WERI-Rb-1 (cell line): ENCODE measurements at places on chromosomes 6 and 20.

DNA sequence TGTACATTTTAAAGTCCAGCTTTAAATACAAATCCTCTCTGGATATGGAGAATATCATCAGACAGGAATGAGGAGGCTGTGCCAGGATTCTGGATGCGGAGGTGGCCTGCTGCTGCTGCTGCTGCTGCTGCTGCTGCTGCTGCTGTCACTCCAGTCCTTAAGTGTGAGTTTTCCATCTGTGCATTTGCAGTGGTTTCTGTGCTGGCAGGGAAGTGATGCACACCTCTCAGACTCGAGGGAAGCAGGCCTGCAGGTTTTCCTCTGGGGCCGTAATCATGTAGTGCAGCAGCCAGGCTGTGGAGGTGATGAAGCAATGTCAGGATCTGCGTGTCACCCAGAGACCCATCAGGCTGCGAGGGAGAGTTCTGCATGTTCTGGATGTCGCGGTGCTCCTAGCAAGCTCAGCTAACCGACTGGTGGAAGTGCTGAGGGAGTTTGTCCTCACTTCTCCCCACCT is 32.0 kb downstream of the CFAP61 start:
- no peak for DNase-seq

DNA sequence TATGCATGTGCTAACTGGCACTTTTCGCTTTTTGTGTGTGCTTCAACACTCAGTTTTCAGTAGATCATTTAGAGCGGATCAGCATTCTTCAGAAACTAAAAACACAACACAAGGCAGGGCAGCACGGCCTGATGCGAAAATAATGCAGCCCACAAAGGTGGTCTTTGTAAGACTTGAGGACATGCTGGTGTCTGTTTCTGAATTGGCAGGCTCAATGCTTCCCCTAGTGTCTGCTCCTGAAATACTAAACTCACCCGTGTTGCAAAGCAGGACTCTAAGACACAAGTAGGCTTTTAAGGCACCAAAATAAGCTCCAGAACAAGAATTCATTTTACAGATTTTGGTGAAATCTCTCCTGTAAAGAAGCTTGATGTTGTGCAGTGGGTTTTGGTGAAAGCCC is 676.5 kb downstream of the TENT5A start:
- peak; percentile 9 for DNase-seq

DNA sequence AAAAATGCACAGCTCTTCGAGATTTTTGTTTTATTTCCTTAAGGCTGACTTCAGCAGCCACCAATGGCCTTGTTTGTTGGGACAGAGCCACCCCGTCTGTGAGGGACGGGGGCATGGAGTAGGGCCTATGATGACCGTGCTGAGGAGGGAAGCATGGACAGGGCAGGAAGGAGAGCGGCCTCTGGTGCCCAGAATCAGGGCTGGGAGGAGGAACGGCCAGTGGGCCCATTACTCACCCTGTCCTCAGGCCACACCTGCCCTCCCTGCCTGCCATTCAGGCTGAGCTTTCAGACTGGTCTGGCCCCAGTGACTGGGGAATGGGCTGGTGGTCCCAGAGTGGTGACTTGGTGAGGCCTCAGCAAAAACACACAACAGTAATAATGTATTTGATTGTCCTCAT is 104.4 kb downstream of the SMOC2 start:
- no peak for DNase-seq

DNA sequence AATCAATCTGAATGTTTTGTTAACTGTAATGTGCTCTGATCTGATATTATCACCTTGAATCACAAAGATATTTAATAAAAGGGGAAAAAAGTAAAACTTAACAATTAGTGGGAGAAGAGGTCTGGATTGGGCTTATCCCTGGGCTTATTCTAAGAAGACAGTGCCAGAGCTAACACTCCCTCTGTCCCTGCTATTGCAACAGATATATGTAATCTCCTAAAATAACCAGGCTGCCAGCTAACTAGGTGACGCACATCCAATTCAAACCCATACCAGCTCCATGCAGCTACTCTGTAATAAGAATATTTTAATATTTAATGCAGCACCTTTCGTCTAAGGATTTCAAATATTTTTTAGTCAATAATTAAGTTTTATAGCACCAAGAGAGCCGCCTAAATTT is 330.1 kb upstream of the MARCKS start:
- no peak for DNase-seq

DNA sequence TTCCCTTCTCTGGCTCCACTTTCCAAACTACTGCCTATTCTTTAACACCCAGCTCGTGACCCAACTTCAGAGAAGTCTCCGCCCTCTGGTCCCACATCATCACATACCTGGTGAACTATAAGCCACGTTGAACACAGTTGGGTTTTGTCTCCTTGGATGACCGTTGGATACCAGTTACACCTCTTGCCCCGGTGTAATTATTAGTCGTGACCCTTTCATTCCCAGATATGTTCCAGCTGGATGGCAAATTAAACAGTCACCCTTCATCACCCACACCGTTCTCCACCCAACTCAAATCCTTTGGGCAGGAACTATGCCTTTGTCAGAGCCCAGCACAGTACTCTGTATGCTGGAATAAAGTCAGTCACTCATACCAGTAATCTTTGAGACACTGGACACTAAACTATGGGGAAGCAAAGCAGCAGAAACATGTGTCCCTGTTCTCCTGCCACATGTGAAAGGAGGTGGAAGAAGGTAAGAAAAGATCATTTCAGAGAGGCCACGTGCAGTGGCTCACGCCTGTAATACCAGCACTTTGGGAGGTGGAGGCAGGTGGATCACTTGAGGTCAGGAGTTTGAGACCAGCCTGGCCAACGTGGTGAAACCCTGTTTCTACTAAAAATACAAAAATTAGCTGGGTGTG is 22.5 kb downstream of the PLAGL2 start:
- DNase-seq: no peak

GRCh38 chr20:43975096-43975768 is 60.6 kb downstream of the TOX2 start:
- no peak for DNase-seq

DNA sequence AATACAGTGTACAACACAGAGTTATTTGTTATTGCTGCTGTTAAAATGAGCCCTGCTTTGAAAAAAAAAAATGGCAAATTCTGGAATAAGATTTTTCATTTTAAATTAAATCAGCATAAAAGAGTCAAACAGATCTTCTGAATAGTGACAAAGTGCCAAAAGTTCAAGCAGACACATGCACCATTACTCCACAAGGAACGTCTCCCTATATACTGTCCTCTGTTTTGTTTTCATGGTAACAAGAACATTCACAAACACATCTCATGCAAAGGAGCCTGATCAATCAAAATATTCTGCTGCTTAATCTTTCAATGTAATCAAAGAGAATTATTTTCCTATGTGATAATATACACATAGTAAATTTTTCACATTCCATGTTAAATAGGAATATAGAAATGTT is 2.7 kb downstream of the HIVEP2 start:
- no peak for DNase-seq

DNA sequence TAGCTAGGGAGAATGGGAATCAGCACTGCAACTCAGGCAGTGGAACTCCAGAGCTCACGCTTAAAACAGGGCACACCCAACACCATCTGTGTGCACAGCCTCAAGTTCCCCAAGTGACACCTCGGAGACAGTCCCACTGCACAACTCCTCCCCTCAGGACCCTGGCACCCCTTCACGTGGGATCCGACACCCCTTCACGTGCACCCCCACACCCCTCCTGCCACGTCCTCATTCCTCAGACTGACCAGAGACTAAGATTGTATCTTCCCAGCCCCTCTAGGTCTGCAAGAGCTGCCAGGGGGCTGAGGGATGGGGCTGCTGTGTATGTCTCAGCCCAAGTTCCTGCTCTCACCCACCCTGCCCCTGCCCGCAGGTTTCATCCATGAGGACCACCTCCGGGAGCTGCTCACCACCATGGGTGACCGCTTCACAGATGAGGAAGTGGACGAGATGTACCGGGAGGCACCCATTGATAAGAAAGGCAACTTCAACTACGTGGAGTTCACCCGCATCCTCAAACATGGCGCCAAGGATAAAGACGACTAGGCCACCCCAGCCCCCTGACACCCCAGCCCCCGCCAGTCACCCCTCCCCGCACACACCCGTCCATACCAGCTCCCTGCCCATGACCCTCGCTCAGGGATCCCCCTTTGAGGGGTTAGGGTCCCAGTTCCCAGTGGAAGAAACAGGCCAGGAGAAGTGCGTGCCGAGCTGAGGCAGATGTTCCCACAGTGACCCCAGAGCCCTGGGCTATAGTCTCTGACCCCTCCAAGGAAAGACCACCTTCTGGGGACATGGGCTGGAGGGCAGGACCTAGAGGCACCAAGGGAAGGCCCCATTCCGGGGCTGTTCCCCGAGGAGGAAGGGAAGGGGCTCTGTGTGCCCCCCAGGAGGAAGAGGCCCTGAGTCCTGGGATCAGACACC is 7.6 kb downstream of the MYL9 start:
- no peak for DNase-seq

- DNase-seq: no peak
Measured at GRCh38 chr20:48832405-48832730, 4.6 kb upstream of the PREX1 start.

DNA sequence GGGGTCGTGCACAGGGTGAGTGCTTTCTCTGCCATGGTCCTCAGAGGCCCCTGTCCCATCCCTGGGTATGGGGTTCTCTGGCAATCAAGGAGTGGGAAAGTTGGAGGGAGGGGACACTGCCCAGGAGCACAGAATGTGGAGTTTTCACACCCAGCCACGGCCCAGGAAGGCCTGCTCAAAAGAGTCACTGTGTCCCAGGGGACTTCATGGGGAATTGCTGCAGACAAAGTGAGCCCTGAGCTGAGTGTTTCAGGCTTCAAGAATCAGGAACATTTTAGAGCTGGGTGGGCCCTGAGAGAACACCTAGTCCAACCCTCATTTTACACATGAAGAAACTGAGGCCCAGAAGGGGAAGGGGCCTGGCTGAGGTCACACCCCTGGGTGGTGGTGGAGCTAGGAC is 5.7 kb downstream of the MAPK13 start:
- DNase-seq: no peak

DNA sequence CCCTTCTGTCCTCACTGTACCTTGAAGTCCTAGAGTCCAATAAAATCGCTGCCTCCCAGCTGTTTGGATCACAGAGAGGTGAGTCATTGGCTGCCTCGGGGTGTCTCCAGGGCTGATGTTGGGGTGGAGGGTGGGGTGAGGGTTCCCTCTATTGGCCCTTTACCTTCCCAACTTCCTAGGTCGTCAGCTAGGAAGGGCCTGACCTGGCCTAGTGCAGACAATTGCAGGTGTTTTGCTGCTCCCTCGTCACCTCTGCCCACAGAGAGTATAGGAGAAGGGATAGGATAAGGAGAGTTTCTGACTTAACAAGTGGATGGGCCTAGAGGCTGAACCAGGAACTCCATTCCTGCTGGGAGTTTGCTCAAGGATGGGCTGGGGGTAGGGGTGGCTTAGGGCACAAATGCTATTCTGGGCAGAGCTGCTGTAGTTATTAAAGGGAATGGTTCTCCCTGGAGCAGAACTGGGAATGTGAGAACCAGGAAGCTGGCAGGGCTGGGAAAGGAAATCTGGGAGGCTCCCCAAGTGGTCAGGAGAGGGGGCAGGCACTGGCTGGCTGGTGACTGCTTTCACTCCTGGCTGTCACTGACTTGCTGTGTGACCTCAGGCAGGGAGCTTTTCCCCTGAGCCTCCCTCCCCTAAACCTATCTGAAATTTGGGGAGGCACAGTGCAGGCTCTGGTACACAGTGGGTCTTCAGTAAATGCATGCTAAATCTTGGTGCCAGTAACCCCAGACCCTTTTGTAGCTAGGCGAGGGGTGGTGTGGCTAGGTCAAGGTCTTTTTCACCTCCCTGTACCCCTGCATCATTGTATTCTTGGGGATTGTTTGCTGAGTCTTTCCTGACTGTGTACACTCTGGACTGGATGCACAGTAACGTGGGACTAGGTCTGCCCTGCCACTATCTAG is 1.5 kb downstream of the TP53INP2 start:
- peak; percentile 52 for DNase-seq

- no peak for DNase-seq
Measured at GRCh38 chr20:34715384-34715783, 11.2 kb downstream of the TP53INP2 start.

GRCh38 chr6:152636609-152637295 is 410 bp downstream of the SYNE1 start:
- peak; percentile 32 for DNase-seq

DNA sequence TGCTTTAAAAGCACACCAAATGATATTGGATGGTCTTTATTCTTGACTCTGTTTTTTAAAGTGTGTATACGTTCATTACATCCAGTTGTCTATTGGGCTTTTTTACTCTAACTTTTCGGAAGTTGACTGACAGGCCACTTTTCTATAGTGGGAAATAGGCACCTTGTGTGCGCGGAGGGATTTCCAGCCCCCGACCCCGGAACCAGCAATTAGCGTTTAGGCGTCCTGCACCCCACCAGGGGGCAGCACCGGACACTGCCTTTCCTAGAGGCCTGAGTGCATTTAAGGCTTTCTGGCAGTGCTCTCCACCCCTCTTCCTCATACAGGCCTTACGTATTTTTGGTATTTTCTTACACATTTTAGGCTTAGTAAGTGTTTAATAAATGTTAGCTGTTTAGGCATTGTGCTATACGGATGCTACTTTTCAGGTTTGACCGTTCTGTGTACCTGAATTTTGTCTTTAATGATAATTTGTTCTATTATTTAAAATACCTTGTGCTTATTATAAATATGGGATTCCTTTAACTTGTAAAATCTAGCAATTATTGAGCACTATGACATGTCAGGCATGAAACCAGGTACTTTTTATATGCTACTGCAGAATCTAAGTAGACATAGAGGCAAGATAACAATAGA is 231.8 kb downstream of the BCKDHB start:
- DNase-seq: peak; percentile 93

DNA sequence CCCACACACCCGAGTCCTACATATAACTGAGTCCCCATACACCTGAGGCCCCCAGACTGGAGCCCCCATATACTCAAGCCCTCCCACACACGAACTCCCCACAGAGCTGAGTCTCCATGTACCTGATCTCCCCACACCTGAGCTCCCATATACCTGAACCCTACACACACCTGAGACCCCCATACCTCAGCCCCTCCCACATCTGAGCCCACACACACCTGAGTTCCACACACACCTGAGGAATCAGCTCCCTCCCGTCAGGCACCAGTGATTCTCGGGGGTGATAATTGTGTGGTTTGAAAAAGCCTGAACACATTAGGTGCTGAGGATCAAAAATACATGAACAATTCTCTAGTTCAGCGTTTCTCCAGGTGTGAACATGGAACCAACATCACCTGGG is 15.4 kb downstream of the PFDN4 start:
- no peak for DNase-seq

DNA sequence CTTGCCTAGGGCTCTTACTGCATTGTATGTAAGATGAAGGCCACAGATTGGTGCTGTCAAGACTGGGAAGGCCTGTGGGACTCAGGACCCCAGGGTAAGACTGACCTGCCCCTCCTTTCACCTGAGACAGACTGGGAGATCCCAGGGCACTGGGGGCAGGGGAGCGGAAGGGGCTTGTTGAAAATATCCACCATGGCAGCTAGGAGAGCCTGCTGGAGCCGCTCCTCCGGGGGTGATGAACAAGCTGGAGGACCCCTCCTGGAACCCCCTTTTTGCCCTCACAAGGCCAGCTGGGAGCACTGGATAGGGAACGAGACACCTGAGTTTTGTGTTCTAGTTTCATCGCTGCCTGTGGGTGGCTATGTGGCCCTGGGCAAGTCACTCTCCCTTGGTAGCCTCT is 9.2 kb upstream of the SDCBP2 start:
- DNase-seq: no peak
